Upper lobe of left lung (tissue), 6 donors: ENCODE measurements at places on chromosomes 2 and 18. TPM values are rescaled to one million over a fixed set of nuclear protein-coding genes. Genes with fewer than 3 reads are reported as not detected.

- H3K4me1 ChIP-seq, result no peaks in the 10 kb centered on the region
- no peak overlapping the region for H3K4me3 ChIP-seq
- DNase-seq, result no peak
- H3K36me3 ChIP-seq, result no peaks in the 10 kb centered on the region
- no peaks in the 10 kb centered on the region for H3K27me3 ChIP-seq
- no peak overlapping the region for H3K27ac ChIP-seq
Measured at GRCh38 chr2:95032868-95033603, 7.5 kb downstream of the MAL start.

- no peak overlapping the region for H3K27ac ChIP-seq
- no peaks in the 10 kb centered on the region for H3K27me3 ChIP-seq
- H3K4me3 ChIP-seq, result no peak overlapping the region
- DNase-seq, result no peak
Measured at GRCh38 chr2:212484563-212485080, 54.0 kb downstream of the ERBB4 start.

DNA sequence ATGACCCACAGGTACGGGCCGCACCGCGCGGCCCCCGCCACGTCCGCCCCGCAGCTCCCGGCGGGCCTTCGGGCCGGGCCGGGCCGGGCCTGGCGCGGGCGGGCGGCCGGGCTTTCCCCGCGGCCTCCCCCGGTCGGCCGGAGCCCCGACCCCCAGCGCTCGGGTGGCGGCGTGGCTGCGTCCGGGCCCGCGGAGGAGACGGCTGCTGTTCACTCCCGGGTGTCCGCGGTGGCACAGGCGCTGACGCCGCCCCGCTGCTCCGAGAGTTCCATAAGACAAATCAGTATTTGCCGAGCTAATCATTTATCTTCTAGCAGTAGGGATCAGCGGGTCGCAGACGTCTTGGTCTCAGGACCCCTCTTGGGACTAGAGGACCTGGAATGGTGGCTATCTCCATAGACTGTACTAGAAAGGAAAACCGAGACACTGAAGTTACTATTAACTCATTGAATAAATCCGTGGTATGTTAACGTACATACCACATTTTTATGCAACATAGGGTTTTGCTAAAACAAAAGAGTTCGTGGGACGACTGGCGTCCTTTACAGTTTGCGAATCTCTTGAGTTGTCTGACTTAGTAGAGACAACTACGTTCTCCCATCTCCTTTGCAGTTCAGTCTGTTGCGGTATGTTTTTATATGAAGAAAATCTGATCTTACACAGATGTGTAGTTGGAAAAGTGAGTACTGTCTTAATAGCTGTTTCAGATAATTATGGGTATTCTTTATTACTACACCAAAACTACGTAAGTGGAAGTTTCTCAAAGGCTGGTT lies 500 bp downstream of the LIMS1 start:
- peaks cover 6% of the 10 kb centered on the region for H3K4me1 ChIP-seq
- H3K4me3 ChIP-seq, result peak overlapping the region; percentile 48
- no peaks in the 10 kb centered on the region for H3K27me3 ChIP-seq
- H3K36me3 ChIP-seq, result no peaks in the 10 kb centered on the region

Gene APOB
- 0.11 TPM for total RNA-seq

DNA sequence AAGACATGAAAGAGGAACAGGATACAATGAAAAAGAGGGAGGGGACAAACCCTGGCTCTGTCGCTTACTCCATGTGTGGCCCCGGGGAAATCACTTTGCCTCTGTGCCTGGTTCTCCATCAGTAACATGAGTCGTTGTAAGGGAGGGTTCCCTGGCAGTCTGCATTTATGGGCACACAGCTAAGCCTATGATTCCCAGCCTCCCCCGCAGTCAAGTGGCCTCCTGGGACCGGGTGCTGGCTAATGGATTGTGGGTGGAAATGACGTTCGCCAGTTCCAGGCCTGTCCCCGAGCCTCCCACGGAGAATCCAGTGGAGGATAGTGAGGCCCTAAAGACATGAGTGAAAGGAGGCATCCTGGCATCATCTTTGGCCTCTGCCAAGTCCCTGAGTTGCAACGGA lies 42.7 kb downstream of the SFXN5 start:
- no peak for DNase-seq
- H3K4me1 ChIP-seq, result peaks cover 7% of the 10 kb centered on the region
- H3K27ac ChIP-seq, result no peak overlapping the region
- no peak overlapping the region for H3K4me3 ChIP-seq
- H3K36me3 ChIP-seq, result no peaks in the 10 kb centered on the region

DNA sequence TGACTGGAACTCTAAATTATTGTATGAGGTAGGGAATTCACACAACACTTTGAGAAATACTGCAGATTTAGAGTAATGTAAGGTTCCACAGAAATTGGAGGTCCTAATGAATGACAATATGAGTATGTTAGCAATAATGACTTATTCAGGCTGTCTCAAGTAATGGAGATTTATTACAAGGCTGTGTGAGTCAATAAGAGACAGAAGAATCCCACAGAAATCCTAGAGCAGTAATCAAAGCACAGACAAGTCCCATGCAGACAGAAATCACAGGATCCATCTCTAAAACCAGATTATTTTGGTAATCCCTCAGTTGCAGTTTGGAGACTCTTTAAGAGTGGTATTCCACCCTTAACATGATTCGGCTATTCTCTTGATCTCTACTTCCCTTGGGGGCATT lies 83.6 kb downstream of the FAM161A start:
- H3K4me3 ChIP-seq, result no peak overlapping the region
- H3K27me3 ChIP-seq, result no peaks in the 10 kb centered on the region
- no peak overlapping the region for H3K27ac ChIP-seq
- no peaks in the 10 kb centered on the region for H3K36me3 ChIP-seq

DNA sequence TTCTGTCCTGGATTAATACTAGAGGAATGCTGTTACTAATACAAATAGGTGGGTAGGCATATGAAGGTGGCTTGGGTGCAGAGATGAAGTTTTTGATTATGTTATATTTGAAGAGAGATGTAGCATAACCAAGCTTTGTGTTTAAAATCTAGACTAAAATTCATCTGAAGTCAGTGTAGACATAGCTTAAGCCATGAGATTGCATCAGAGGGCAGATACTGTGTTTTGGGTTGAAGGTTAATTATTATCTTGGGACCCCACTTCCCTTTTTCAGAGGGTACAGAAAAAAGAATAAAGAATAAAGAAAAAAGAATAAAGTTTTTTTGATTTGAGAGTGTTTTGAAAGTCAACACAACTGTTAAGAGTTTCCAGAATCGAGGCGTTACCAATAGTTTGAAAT lies 13.0 kb downstream of the PPM1B start:
- H3K36me3 ChIP-seq, result peaks cover 4% of the 10 kb centered on the region
- no peaks in the 10 kb centered on the region for H3K27me3 ChIP-seq
- H3K27ac ChIP-seq, result no peak overlapping the region
- DNase-seq, result no peak

Gene SULT1C4
- 8.3 TPM for total RNA-seq

GRCh38 chr2:172427990-172428831 lies 825 bp downstream of the ITGA6 start:
- H3K36me3 ChIP-seq, result no peaks in the 10 kb centered on the region
- H3K4me3 ChIP-seq, result peak overlapping the region; percentile 89
- H3K4me1 ChIP-seq, result peaks cover 22% of the 10 kb centered on the region
- H3K27ac ChIP-seq, result peak overlapping the region; percentile 80

- no peak overlapping the region for H3K4me3 ChIP-seq
- no peak for DNase-seq
- no peaks in the 10 kb centered on the region for H3K36me3 ChIP-seq
- H3K27ac ChIP-seq, result no peak overlapping the region
- no peaks in the 10 kb centered on the region for H3K4me1 ChIP-seq
- H3K27me3 ChIP-seq, result no peaks in the 10 kb centered on the region
Measured at GRCh38 chr2:215207041-215207440, 68.6 kb upstream of the ABCA12 start.
